ENCODE measurements at places on chromosomes 1 and 21. TPM values are rescaled to one million over a fixed set of nuclear protein-coding genes. Genes with fewer than 3 reads are reported as not detected.

DNA sequence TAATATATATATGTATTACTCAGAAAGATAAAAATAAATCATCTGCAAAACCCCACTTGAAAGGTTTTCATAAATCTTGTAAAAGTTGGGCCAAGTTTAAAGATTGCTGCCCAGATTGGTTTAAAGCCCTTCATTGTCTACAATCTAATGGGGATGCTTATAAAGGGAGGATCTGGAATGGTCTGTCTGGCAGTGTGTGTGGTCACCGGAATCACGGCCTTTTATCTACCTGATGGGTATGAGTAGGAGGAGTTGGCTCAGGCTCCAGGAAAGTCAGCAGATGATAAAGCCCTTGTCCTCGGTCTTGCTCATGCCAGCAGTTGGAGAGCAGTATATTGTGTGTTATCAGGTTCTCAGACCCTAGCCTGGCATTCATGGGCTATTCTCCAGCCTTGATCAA lies 197.7 kb downstream of the ROR1 start:
- no peak overlapping the region for H3K4me3 ChIP-seq
- no peaks in the 10 kb centered on the region for H3K27me3 ChIP-seq
- no peaks in the 10 kb centered on the region for H3K36me3 ChIP-seq
- DNase-seq = no peak
- H3K27ac ChIP-seq = no peak overlapping the region

DNA sequence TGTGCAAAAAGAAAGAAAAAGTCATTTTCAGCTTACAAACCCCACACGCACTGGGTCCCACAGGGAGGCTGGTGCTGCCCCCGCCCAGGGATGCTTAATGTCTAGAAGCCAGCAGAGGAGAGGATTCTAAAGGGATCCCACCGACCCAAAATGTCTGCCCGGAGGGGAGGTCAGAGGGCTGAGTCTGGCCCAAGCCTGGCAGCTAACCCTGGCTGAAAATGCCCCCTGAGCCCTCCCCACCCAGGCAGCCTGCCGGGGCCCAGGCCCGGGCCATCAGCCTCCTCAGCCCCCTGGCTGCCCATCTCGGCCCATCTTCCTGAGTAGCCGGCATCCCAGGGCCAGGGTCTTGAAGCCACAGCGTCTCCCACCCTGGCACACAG lies 33.5 kb downstream of the ACOT7 start:
- no peak for DNase-seq
- H3K27ac ChIP-seq = peak overlapping the region; percentile 76
- H3K27me3 ChIP-seq = no peaks in the 10 kb centered on the region
- peak overlapping the region; percentile 24 for H3K4me3 ChIP-seq

DNA sequence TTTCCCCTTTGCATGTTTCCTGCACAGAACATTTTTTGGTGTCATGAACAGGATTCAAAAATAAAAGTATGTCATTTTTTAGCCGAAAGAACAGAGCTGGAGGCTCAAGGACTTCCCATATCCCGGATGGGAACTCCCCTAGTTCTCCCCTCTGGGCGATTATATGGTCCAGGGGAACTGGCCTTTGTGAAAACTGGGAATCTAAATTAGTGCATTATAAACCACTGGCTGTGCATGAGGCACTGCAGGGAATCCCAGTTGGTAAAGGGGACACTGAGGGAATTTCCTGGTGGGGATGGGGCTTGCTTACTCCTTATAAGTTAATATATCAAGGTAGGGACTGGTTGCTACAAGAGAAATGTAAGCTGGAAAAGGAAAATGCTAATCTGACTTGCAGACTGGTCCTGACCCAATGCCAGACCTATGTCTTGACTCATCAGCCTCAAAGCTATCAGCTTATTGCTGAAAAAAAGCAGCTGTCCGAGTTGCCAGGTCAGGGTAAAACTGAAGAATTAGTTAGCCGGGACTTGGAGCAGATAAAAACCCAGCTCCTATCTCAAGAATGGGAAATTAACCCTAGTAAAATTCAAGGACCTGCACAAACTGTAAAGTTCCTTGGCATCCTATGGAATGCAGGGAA lies 122.6 kb downstream of the FCRL5 start:
- H3K4me3 ChIP-seq = no peak overlapping the region
- H3K27me3 ChIP-seq = no peaks in the 10 kb centered on the region
- H3K27ac ChIP-seq = no peak overlapping the region
- H3K36me3 ChIP-seq = no peaks in the 10 kb centered on the region

GRCh38 chr1:206472024-206472423 lies 1.7 kb downstream of the IKBKE start:
- H3K4me3 ChIP-seq = peak overlapping the region; percentile 99
- no peaks in the 10 kb centered on the region for H3K27me3 ChIP-seq
- peaks cover 39% of the 10 kb centered on the region for H3K36me3 ChIP-seq
- H3K4me1 ChIP-seq = peaks cover 68% of the 10 kb centered on the region
- no peak for DNase-seq

GRCh38 chr1:210434223-210434622 lies 105.5 kb downstream of the HHAT start:
- H3K27me3 ChIP-seq = no peaks in the 10 kb centered on the region
- no peak overlapping the region for H3K27ac ChIP-seq
- H3K4me1 ChIP-seq = no peaks in the 10 kb centered on the region
- H3K4me3 ChIP-seq = no peak overlapping the region

DNA sequence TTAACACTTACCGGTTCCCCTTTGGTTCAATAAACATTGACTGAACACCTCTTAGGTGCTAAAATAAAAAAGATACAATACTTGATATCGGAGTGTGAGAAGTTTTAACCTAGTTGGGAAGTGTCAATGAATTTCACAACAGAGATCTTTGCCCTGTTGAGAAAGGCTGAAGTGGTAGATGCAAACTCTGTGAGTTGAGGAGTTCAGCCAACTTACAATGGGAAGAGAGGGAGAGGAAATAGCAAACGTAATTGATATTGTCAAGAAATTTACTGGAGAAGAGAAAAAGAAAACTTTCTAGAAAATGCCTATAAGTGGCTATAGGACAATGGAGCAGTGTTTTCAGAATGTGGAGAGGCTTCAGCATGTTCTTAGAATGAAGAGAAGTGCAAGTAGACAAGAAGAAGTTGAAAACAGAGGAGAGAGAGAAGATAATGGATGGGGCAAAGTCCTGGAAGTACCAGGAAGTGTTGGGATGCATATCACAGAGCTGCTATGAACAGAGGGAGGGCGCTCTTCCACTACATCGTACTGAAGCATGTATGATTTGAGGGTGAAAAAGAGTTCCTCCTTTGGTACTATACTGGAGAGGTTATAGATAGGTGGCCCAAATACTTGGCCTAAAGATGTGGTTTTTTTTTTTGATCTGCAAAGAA lies 48.9 kb downstream of the MEF2D start:
- no peaks in the 10 kb centered on the region for H3K36me3 ChIP-seq
- no peaks in the 10 kb centered on the region for H3K27me3 ChIP-seq
- H3K4me1 ChIP-seq = peaks cover 5% of the 10 kb centered on the region
- H3K4me3 ChIP-seq = no peak overlapping the region
- no peak for DNase-seq

DNA sequence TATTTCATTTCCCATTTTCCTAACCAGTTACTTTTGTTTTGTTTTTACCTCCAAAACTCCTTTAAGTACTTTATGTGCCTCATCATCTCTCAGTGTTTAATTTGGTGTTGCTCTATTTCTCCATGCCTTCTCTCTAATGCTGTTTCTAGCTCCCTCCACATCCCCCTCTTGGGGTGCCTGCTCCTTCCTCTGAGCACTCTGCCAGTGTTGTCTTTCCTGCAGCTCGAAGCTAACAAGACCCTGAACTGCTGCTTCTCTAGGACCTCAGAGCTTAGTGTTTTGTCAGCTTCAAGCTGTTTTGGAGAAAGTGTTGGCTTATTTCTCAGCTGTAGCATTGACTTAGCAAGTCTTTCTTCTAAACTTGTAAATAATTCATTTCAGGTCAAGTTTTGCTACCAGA lies 290.6 kb downstream of the DPYD start:
- H3K4me3 ChIP-seq = no peak overlapping the region
- peaks cover 6% of the 10 kb centered on the region for H3K4me1 ChIP-seq
- DNase-seq = no peak
- no peaks in the 10 kb centered on the region for H3K27me3 ChIP-seq

DNA sequence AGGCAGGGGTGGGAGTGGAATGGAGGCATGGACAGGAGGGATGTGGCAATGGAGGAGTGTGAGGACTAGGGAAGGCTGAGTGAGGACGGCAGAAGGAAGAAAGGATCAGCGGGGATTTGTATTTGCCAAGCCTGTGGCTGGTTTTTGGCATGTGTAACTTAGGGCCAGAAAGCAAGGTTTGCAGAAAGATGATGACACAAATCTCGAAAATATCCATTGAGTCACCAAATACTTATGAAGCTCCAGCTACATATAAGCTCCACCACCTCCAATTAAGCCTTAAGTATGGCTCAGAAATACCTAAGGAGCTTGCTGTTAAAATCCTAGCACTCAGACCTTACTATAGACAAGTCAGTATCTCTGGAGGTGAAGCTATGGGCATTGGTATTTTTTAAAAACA lies 90.1 kb downstream of the OMA1 start:
- no peak overlapping the region for H3K4me3 ChIP-seq
- no peaks in the 10 kb centered on the region for H3K36me3 ChIP-seq
- H3K4me1 ChIP-seq = no peaks in the 10 kb centered on the region
- H3K27me3 ChIP-seq = no peaks in the 10 kb centered on the region
- DNase-seq = no peak

SMIM1 gene
- 3.1 TPM for total RNA-seq

DNA sequence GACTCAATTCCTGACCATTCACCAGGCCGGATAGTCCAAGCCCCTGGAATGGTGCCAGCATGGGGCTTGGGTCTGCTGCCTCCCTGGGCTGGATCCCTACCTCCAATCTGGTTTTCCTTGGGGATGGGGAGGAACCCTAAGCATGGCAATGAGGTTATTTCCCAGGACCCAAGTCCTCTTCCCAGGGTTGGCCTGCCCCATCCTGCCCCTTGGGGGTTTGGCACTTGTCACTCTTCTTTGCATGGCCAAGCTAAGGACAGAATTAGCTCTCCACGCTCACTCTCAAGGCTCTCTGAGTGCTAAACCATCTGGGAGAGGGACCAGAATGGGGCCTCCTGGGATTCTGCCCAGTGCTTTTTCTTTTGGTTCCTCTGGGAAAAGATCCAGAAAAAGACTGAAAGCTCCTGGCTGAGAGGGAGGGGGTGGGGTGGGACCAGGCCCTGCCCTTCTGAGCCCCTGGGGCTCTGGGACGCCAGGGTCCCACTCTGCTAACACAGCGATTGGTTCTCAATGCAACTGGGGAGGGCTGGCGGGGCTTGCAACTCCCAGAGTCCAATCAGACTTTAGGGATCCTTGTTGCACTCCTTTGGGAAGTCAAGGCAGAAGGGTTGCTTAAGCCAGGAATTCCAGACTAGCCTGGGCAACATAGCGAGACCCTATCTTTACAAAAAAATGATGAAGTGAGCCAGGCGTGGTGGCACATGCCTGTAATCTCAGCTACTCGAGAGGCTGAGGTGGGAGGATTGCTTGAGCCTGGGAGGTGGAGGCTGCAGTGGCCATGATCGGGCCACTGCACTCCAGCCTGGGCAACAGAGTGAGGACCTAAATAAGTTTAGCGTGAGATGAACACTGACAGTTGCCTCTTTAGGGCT lies 52.7 kb downstream of the DHRS3 start:
- H3K36me3 ChIP-seq = peaks cover 6% of the 10 kb centered on the region
- DNase-seq = no peak
- H3K27me3 ChIP-seq = no peaks in the 10 kb centered on the region
- H3K4me3 ChIP-seq = no peak overlapping the region
- H3K27ac ChIP-seq = no peak overlapping the region

KRTAP12-2 gene
- total RNA-seq = not detected

GRCh38 chr1:176183618-176184017 lies 23.5 kb downstream of the COP1 start:
- H3K27ac ChIP-seq = no peak overlapping the region
- H3K36me3 ChIP-seq = peaks cover 12% of the 10 kb centered on the region
- no peak overlapping the region for H3K4me3 ChIP-seq
- H3K27me3 ChIP-seq = no peaks in the 10 kb centered on the region

DNA sequence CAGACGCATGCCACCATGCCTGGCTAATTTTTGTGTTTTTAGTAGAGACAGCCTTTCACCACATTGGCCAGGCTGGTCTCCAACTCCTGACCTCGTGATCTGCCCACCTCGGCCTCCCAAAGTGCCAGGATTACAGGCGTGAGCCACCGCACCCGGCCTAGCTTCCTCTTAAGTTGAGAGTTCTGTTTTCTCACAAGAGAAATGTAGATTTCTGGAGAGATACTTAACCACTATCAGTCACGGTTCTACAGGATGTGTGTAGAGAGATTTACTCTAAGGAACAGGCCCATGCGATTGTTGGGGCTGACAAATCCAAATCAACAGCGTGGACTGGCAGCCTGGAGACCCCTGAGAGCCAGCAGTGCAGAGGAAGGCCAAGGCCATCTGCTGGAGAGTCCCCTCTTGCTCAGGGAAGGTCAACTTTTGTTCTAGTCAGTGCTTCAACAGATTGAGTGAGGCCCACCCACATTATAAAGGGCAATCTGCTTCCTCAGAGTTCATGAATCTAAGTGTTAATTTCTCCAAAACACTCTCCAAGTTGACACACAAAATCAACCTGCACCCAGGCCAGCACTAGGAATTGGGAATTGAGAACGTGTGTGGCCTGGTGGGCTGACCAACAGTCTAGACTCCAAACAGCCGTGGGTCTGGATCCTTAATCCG lies 38.7 kb downstream of the CHAF1B start:
- DNase-seq = no peak
- H3K27me3 ChIP-seq = no peaks in the 10 kb centered on the region
- no peak overlapping the region for H3K27ac ChIP-seq
- H3K36me3 ChIP-seq = no peaks in the 10 kb centered on the region
- no peak overlapping the region for H3K4me3 ChIP-seq

GRCh38 chr1:235329139-235329902 lies 951 bp downstream of the GGPS1 start:
- H3K4me1 ChIP-seq = peaks cover 70% of the 10 kb centered on the region
- no peaks in the 10 kb centered on the region for H3K27me3 ChIP-seq
- peak overlapping the region; percentile 51 for H3K4me3 ChIP-seq
- peak overlapping the region; percentile 89 for H3K27ac ChIP-seq
- DNase-seq = peak; percentile 75
- no peaks in the 10 kb centered on the region for H3K36me3 ChIP-seq

DNA sequence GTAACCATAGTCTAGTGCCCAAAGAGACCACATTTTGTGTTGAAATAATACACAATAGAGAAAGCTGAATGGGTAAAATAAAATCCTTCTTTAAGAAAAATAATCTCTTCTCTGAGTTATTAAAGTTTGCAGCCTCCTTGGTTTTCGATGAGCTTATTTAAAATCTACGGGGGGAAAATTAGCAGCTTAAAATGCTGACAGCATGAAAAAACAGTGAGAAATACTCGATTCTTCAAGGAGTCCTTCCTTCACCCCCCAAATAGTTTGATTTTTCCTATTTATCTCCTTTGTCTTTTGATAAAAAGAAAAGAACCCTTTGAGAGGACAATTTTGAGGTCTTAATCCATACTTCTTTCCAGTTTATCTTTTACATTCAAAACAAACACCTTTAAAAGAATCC lies 394.0 kb upstream of the B3GALT2 start:
- no peak overlapping the region for H3K4me3 ChIP-seq
- no peak for DNase-seq
- H3K27ac ChIP-seq = no peak overlapping the region
- H3K4me1 ChIP-seq = no peaks in the 10 kb centered on the region
- H3K36me3 ChIP-seq = no peaks in the 10 kb centered on the region

All from CD4-positive, alpha-beta memory T cell (primary cell).